ENCODE measurements at places on chromosomes 3 and 15.

- DNase-seq, result no peak
Observed at GRCh38 chr3:181782306-181782954, 70.7 kb downstream of the SOX2 start.

DNA sequence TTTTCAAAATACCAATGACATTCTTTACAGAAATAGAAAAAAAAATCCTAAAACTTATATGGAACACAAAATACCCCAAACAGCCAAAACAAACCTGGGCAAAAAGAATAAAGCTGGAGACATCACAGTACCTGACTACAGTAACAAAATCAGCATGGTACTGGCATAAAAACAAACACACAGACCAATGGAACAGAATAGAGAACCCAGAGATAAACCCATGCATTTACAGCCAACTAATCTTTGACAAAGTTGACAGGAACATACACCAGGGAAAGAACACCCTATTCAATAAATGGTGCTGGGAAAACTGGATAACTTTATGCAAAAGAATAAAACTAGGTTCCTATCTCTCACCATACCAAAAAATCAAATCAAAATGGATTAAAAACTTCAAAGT, 36.4 kb downstream of the SCAPER start:
- DNase-seq, result no peak

GRCh38 chr3:54121414-54122323, 683 bp upstream of the CACNA2D3 start:
- no peak for DNase-seq

GRCh38 chr15:74373731-74374647, 6.5 kb upstream of the CYP11A1 start:
- DNase-seq, result peak; percentile 100

- DNase-seq, result no peak
Observed at GRCh38 chr3:71537211-71537611, 46.3 kb downstream of the FOXP1 start.
